A549 (cell line): ENCODE measurements at places on chromosomes 5 and 9.
A peak's percentile ranks its signal among the peaks of the same experiment; 100 is the strongest.

GRCh38 chr5:55927861-55928655 lies 66.7 kb downstream of the IL6ST start:
- DNase-seq, result no peak

DNA sequence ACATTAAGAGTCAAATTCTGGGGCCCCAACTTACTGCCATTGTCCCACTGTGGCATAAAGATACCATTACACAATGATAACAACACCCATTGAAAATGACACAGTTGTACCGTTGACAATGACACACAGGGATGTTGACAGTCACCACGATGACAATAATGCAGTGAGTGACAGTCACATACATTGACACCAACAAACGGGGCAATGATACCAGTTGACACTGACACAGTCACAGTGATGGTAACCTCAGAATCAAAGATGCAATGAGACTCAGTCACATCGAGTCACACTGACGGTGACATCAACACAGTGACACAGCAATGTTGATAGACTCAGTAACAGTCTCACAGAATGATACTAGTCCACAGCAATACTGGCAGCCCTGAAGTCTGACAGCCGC lies 16.9 kb downstream of the CNTFR start:
- no peak for DNase-seq

DNA sequence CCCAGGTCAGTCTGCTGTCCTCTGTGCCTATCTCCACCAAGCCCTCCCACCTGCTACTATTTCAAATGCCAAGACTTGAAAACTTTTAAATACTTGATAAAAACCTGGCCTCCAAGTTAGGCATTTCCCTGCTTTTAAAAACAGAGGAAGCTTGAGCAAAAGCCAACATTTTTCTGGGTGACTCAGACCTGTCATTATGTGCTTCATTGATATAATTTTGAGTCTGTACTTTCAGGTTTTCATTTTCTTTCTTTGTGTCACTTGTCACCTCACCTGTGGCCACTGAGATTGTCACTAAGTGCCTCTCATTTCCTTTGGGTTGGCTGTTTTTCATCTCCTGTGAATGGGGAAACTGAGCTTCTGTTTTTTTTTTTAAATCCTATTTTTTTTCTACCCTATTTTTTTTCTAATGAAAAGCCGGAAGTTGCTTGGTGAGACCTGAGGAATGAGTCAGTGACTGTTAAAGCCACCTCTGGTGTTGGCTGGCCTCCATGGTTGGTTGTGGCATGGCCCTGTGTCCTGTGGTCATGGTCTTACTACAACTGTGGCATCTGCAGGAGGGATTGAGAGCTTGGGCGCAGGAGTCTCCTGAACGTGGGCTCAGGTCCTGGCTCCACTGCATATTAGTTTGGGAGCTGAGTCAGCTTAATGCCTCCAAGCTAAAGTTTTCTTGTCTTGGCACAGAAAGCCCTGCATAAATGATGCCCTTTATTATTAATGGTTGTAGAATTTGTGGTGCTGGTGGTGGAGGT lies 56.7 kb downstream of the ARHGAP26 start:
- DNase-seq, result no peak

GRCh38 chr9:102631559-102631958 lies 363.6 kb upstream of the CYLC2 start:
- peak; percentile 27 for DNase-seq

DNA sequence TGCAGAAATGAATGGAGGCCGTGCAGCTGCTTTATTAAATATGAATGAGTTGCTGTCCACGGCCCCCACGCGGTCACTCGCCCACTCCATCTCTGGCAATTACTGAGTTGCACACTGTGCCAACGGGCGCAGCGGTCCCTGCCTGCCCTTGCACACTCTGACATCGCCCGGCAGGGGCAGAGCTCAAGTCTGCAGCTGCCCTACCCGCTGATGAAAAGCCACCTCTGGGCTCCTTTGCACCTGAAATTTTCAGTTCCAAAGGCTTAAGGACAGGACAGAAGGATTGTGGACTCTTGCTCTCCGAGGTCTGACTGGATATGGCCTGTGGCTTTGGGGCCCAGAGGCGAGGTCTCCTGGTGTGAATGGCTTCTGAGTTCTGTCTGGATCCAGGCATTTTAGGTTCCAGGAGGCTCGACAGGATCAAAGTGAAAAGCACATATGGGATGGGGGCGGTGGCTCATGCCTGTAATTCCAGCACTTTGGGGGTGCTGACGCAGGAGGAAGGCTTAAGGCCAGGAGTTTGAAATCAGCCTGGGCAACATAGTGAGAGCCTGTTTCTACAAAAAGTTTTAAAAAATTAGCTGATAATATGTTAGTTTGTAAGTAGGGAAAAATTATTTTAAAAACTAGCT lies 201.8 kb downstream of the PAX5 start:
- no peak for DNase-seq

GRCh38 chr5:88925692-88926490 lies 42.9 kb upstream of the MEF2C start:
- no peak for DNase-seq

- no peak for DNase-seq
These were observed 68.7 kb upstream of the FSTL4 start for GRCh38 chr5:133680830-133681565.

DNA sequence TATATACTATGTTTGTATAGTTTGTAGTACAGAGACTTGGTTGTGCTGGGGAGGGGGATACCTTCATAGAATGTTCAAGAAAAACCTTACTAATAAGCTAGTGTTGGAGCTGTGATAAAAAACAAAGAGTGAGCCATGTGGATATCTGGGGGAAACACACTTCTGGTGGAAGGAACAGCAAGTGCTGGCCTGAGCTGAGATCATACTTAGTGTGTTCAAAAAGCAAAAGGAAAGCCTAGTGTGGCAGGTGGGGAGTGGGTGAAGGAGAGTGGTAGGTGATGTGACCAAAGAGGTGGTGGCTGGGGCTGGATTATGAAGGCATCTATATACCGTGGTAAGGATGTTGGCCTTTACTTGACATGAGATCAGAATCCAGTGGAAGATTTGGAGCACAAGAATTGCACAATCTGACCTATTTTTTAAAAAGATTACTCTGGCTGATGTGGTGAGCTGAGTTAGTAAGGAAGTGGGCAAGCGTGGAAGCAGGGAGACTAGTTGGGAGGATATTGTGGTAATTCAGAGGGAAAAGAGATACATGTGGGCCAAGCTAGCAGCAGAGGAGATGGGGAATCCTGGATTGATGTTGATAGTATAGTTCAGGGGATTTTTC lies 26.6 kb downstream of the PALM2AKAP2 start:
- DNase-seq, result no peak

DNA sequence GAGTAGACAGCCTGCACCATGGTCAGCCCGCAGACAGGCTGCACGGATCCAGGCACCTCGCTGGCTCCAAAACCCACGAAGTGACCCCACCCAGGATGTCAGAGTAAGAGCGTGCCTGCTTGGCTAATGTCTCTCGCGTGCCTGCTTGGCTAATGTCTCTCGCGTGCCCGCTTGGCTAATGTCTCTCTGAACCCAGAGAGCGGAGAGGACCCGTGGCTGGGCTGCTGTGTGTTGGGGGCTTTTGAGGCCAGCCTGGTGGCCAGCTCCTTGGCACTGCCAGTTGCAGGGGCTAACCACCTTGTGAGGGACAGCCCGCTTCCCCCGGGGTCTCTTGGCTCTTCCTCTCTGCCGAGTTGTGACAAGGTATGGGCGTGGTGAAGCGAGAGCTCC lies 8.9 kb upstream of the RXRA start:
- no peak for DNase-seq

GRCh38 chr9:130639866-130640555 lies 24.4 kb upstream of the PRDM12 start:
- DNase-seq, result no peak

DNA sequence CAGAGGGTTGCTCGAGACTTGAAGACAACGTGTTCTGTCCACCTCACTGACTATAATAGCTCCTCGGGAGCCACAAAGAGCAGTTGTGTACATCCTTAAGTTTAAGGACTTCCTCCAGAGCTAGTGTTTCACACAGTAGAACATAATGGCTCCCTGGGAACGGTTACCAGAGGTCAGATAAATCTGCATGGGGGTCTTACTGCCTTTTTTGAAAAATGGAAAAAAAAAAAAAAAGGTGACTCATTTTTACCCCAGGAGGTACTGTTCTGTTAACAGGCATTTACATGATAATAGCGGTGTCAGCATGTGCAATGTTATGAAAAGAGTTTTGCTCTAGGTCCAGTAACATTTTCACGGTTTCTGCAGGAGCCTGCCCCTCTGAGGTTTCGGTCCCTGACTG lies 498.9 kb upstream of the WWC1 start:
- DNase-seq, result no peak

DNA sequence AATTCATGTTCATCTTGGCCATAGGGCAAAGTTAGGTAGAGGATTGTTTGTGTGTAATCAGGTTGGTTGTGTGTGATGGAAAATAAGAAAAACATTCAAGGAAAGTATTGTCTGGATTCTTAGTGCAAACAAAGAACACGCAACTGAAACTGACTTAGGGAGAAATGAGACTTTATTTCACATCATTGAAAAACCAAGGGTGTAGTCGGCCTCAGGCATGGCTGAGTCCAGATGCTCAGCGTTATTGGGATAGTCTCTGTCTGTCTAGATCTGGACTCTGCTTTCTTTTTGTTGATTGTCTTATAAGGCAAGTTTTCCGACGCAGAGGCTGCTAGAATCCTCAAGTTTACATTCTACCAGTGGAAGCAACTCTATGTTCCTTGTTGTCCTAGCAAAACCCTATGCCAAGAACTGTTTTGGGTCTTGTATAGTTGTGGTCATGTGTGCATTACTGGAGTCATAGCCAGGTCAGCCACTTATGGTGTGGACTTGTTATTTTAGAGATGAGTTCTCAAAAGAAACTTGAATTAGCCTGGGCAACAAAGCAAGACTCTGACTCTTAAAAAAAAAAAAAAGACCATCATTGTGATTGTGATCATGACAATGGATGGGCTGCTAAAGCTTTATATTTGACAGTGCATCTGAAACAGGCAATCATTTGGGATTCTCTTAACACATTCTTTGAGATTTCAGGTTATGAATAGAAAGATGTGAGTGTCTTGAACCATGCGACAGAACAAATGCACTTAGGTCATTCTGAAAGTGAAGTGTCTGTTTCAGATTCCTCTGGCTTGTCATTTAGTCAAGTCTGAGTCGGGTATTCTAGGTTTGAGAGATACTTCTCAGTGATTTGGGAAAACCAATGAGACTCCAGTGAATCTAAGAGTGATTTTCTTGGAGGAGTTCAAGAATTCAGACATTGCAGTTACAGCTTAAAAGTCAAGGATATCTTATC lies 82.6 kb downstream of the DOCK2 start:
- DNase-seq, result no peak

GRCh38 chr5:98770911-98771322 lies 2.5 kb upstream of the RGMB start:
- peak; percentile 18 for DNase-seq

DNA sequence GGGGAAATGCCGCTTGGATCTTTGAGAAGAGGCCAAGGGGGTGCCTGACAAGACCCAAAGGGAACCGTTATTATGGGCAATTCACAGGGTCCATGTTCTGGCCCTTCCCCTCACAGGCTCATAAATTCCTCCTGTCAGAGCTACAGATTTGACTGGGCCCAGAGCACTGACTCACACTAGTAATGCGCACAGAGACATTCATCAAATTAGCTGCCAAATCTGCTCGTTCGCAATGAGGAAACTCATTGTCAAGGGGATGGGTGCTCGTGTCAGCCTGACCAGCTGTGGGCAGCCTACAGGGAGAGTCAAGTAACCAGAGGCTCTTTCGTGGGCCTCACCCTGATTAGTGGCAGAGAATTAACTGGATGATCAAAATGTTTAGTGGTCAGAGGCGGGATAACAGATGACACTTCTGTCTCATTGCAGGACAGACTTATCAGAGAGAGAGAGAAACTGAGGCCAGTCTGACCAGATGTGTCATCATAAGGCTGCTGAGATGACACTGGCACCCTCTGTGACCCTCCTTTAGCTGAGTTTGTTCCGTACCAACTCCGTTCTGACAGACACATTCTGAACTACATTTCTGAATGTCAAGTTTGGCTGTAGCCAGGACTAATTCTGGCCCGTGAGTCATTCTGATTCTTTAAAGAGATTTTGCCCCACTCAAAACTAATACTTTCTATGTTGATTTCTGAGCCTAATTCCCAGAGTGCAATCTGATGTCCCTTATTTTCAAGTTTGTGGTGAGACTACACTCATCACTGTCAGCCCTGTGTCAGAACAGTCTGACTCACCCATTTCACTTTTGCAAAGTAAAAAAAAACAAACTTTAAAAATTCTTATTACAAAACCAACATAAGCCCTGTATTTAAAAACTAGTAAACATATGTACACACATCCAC lies 377.1 kb downstream of the ACTL7B start:
- DNase-seq, result peak; percentile 73

- no peak for DNase-seq
These were observed 755.0 kb upstream of the ZNF608 start for GRCh38 chr5:125501396-125501795.

GRCh38 chr9:85332487-85332886 lies 409.3 kb downstream of the AGTPBP1 start:
- peak; percentile 29 for DNase-seq

DNA sequence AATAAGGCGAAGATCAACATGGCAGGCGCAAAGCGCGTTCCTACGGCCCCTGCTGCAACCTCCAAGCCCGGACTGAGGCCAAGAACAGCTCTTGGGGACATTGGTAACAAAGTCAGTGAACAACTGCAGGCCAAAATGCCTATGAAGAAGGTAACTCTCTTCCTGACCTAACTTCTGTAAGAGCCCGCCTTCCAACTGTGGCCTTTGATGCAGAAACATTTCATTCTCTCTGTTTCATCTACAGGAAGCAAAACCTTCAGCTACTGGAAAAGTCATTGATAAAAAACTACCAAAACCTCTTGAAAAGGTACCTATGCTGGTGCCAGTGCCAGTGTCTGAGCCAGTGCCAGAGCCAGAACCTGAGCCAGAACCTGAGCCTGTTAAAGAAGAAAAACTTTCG lies 979 bp downstream of the CCNB1 start:
- no peak for DNase-seq

DNA sequence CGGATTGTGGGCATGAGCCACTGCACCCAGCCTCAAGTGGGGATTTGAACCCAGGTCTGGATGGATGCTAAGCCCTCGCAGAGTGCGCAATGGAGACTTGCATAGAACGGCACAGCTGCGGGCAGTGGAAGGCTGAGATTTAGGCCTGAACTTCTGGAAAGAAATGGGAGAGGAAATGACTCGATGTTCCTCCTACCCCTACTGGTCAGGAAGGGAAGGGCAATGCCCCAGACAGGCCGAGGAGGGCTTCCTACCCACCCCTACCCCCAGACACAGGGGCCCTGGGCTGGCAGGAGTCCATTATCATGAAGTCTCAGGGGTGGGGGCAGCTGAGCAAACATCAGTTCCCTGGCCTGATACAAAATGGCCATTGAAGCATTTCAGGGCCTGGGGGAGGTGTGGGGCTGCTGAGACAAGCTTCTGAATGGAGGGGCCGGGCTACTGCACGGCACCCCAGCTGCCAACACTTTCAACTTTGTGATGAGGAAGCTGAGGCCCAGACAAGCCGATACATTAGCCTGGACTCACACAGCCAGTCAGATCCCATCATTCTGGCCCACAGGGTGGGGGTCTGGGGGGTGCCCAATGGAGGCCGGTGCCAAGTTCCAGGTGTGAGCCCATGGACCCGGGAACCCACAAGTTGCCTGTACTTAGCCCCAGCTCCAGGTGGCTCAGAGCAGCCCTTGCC lies 13.5 kb upstream of the WDR38 start:
- DNase-seq, result peak; percentile 53

- no peak for DNase-seq
These were observed 977 bp downstream of the MGAT4B start for GRCh38 chr5:179805529-179806249.
